Activated CD4-positive, CD25-positive, alpha-beta regulatory T cell treated with anti-CD3 and anti-CD28 coated beads, Interleukin-2, amount 50 U/mL, for 16 hours (primary cell): ENCODE measurements at places on chromosomes 4 and X.
A peak's percentile ranks its signal among the peaks of the same experiment; 100 is the strongest.

DNA sequence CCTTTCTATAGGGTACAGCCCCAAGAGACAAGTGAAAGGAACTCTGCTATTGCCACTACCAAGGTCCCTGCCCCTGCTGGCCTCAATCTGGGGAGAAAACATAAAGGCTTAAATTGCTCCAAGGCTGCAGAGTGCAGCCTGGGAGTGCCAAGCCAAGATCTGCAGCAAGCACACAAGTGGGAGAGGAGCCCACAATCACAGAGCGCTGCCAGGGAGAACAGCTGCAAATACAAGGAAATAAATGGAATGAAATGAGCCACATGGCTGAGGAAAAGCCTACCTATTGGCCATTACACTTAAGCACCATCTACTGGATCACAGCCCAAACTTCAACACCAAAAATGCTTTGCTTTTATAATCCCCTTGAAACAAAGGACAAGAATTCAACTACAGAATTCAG lies 582.4 kb downstream of the FAM133A start:
- DNase-seq: no peak

DNA sequence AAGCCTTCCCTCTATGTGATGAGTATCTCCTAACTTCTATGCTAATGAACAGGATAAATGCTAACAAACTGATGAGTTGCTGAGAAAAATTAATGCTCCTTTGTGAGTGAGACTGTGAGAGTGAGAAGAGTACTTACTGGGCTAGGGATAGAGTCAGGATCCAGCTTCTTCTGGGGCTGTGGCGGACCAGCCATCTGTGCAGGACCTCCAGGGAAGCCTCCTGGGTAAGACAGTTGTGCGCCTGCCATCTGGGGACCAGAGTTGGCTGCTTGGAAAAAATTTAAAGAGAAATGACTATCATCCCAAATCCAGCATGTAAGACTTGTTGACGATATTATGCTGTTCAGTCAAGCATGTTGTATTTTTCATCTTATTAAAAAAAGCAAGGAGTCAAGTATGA lies 21.0 kb downstream of the SEC24D start:
- DNase-seq: no peak

DNA sequence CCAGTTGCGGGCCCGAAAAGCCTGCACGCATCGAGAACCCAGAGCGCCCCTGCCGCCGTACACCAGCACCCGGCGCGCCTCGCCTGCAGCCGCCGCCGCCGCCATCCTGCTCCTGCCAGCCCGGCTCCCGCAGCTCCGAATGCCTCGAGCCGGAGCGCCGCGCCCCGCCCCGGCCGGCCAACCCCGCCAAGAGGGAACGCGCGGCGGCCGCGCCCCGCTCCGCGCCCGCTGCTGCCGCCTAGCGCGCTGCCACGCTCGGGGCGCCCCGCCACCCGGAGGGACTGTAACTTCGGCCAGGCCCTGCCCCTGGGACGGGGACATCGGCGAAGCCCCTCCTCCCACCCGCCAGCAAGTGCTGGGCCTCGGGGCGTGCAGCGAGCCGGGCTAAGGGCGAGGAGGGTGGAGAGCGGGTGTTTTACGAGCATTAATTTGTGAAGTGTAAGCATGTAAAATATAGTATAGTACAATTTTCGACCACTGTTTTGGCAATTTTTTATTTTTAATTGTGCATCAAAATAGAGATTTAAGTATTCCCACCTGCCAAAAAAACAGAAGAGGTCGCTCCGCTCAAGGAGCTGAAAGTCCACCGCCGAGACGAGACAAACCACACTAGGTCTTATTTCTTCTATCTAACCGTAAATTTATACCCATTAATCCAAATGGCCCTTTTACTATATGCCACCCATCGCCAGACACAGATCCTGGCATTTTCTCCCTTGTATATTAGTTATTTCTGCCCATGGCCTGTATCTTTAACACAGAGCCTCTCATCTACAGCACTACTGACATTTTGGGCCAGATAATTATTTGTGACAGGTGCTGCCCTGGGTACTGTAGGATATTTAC lies at the start of gene QDPR:
Gene QDPR (minus strand): TSS at position 141 of the 846 bp plus-strand sequence. CDS start 36 bp downstream, at position 105.
- peak; percentile 44 for DNase-seq

DNA sequence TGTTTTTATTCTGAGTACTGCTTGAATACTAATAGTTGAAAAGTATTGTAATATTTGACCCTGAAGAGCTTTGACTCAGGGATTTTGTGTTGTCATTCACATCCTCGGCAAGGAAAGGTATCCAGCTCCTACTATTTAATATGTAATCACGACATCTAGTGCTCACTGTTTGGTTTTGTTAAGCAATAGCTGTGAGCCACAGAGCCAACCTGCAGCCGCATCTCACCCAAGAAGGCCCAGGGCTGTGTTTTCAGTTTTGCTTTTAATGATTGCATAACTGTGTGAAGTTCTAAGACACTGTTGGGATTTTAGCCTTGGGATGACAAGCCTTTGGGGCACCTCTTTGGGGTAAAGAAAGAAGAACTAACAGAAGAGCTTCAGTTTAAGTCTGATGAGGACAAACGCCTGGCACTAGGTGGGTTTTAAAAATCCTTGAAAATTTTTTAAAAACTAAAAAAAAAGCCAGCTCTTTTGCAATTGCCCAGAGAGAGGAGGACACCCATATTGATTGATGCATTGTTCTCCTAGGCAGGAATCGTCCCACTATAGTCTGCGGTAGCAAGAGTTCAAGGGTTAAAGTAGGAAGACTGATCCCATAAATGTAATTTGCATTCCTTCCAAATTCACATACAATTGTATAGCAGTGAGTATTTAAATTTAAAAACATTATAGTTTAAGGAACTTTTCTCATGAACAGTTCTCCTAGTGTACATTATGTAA lies 157.8 kb downstream of the RELL1 start:
- no peak for DNase-seq

DNA sequence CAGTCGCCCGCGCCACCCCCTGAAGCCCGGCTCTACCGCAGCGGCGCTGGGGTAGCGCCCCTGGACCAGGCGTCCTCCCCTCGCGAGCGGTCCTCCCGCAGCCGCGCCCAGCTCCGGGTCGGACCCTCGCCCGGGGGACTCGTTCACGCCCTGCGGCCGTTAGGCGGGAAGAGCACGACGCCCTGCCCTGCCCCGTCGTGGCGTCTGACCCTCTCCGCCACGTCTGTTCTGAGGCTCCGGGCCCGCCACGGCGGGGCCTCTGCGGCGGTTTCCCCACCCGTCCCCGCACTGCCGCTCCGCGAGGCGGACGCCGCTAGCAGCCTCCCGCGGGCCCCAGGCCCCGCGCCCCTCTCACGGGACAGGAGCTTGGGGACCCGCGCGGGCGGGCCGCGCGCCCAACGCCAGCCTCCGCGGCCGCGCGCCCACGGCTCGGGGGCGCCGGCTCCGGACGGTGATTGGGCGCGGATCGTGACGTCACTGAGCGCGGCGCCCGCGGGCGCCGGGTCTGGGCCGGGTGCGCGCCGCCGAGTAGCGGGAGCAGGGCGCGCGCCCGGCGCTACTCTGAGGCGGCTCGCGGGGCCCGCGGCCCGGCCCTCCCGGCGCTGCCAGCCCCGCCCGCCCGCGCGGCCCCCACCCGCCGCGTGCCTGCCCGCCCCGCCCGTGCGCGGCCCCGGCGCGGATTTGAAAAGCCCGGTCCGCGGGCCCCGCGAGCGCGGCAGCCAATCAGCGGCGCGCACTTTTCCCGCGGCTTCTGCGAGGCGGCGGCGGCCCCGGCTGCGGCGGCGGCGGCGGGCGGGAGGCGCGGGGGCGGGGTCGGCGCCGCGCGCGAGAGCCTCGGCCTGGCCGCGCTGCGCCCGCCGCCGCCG lies at the start of gene NSD2:
Gene NSD2 (plus strand): TSS at position 816 of the 866 bp plus-strand sequence. CDS start 29,262 bp downstream, outside the sequence.
- DNase-seq: peak; percentile 75

GRCh38 chrX:106932492-106932923 lies 12.3 kb downstream of the CLDN2 start:
- no peak for DNase-seq
